ENCODE measurements at places on chromosomes 16 and 17. TPM values are rescaled to one million over a fixed set of nuclear protein-coding genes. Genes with fewer than 3 reads are reported as not detected.

CCDC78 gene
- total RNA-seq = not detected

CD300A gene
- total RNA-seq = 2.4 TPM

RDM1 gene
- total RNA-seq = not detected

OR3A1 gene
- total RNA-seq = not detected

LIG3 gene
- 23.5 TPM for total RNA-seq

NUTF2 gene
- total RNA-seq = 91.1 TPM

HOXB13 gene
- not detected for total RNA-seq

SDK2 gene
- 0.46 TPM for total RNA-seq

FOXC2 gene
- 0.34 TPM for total RNA-seq

ACSM2A gene
- total RNA-seq = not detected

KRT13 gene
- total RNA-seq = 2.7 TPM

CA7 gene
- total RNA-seq = not detected

ALOX12 gene
- total RNA-seq = not detected

MARVELD3 gene
- not detected for total RNA-seq

KRTAP4-1 gene
- not detected for total RNA-seq

NCOR1 gene
- 102 TPM for total RNA-seq

ZSCAN10 gene
- total RNA-seq = not detected

PDILT gene
- not detected for total RNA-seq

HCRT gene
- total RNA-seq = not detected

ADGRG1 gene
- total RNA-seq = 19.4 TPM

PDE6G gene
- not detected for total RNA-seq

KRT17 gene
- total RNA-seq = not detected

CCL1 gene
- total RNA-seq = not detected

CDH1 gene
- not detected for total RNA-seq

MED31 gene
- total RNA-seq = 12.2 TPM

PLEKHG4 gene
- 0.28 TPM for total RNA-seq

TMEM100 gene
- total RNA-seq = 2.3 TPM

RNF112 gene
- total RNA-seq = 1.1 TPM

NKD1 gene
- total RNA-seq = 0.45 TPM

PYY gene
- not detected for total RNA-seq

SULT1A3 gene
- total RNA-seq = 4.7 TPM

HOXB4 gene
- 4.0 TPM for total RNA-seq

SLC16A5 gene
- total RNA-seq = 5.6 TPM

CFAP97D1 gene
- total RNA-seq = not detected

ACE gene
- 2.0 TPM for total RNA-seq

NRN1L gene
- total RNA-seq = not detected

DHRS7C gene
- total RNA-seq = 73.3 TPM

PTX4 gene
- 0.26 TPM for total RNA-seq

NHLRC4 gene
- 0.39 TPM for total RNA-seq

SMIM36 gene
- not detected for total RNA-seq

ST6GALNAC2 gene
- total RNA-seq = 17.8 TPM

MYH1 gene
- total RNA-seq = 3,329 TPM

HOXB5 gene
- total RNA-seq = 0.24 TPM

ANKRD40CL gene
- not detected for total RNA-seq

CETP gene
- total RNA-seq = 0.19 TPM

SCGB1C2 gene
- total RNA-seq = not detected

TAT gene
- total RNA-seq = not detected

TMIGD1 gene
- total RNA-seq = not detected

TP53TG3C gene
- total RNA-seq = not detected

VPS35 gene
- 36.3 TPM for total RNA-seq

CPPED1 gene
- 5.1 TPM for total RNA-seq

GINS2 gene
- total RNA-seq = 1.6 TPM

MSLN gene
- total RNA-seq = not detected

Data from psoas muscle (tissue), 8 donors.